ENCODE measurements at places on chromosomes 1 and 21.
A peak's percentile ranks its signal among the peaks of the same experiment; 100 is the strongest.

- DNase-seq, result no peak
Observed at GRCh38 chr1:177862916-177863315, 106.9 kb downstream of the SEC16B start.

GRCh38 chr21:27380303-27380702, 413.4 kb upstream of the ADAMTS5 start:
- no peak for DNase-seq

- no peak for DNase-seq
Observed at GRCh38 chr21:33088384-33088783, 18.4 kb downstream of the OLIG1 start.

- DNase-seq, result no peak
Observed at GRCh38 chr1:212109728-212110127, 74.2 kb downstream of the DTL start.

DNA sequence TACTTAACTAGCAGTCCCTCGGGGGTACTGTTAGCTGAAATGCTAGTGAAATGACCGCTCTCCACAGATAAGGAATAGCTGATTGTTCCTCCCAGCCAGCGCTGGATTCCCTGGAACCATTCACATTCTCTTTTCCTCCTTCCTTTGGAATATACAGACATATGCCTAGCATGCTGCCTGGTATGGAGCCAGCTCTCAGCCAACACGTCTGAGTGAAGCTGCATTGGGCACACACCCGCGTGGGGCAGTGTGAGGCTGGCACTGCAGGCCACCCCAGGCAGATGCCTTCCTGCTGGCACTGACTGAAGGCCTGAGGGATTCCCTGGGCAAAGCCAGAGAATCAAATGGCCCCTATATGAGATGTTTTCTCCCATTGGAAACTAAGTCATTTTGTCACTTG, 66.7 kb downstream of the TLR5 start:
- no peak for DNase-seq

DNA sequence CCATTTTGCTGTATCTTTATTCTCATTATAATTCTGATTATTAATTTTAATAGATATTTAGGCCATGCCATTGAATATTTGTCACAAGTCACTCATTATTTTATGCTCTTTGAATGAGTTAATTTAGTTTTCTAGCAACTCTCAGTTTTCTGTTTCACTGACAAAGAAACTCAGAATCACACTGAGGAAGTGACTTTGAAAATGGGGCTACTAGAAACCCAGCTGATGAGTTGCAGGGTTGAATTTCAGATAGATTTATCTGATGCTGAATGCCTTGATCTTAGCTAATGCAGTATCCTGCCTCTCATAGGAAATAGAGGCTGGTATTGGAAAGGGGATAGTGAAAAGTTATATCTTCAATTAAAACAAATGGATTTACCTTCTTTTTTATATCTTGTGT, 67.4 kb upstream of the PLA2G4A start:
- DNase-seq, result no peak

- no peak for DNase-seq
Observed at GRCh38 chr1:9190234-9190633, 44.3 kb upstream of the H6PD start.

DNA sequence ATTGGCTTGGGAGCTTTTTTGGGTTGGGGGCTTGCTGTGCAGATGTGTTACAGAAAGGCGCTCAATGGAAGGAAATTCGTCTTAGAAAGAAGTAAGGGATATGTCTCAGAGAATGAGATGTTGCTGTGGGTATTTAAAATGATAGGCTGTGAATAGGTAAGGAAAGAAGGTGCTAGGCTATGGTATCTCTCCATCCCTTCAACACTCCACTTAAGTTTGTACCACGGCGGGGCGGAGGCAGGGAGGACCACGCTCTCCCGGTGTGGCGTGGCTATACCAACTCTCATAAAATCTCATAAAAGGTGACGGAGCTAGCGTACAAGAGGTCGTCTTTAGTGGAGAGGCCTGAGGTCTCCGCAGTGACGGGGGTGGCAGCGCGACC, 305 bp upstream of the RPS6KC1 start:
- no peak for DNase-seq

GRCh38 chr1:171351961-171352360, 38.0 kb downstream of the FMO4 start:
- DNase-seq, result no peak

- no peak for DNase-seq
Observed at GRCh38 chr1:222561656-222562055, 13.8 kb upstream of the HHIPL2 start.

GRCh38 chr1:192445839-192446489, 129.2 kb downstream of the RGS21 start:
- peak; percentile 47 for DNase-seq

GRCh38 chr1:206575165-206575893, 36.9 kb downstream of the EIF2D start:
- no peak for DNase-seq

- DNase-seq, result no peak
Observed at GRCh38 chr1:180982422-180982821, 40.2 kb downstream of the STX6 start.

GRCh38 chr1:62362061-62362917, 43.1 kb upstream of the KANK4 start:
- no peak for DNase-seq

- DNase-seq, result no peak
Observed at GRCh38 chr1:213623064-213623581, 364.6 kb upstream of the PROX1 start.

GRCh38 chr1:236163463-236164153, 21.3 kb downstream of the GPR137B start:
- no peak for DNase-seq

- no peak for DNase-seq
Observed at GRCh38 chr1:238119060-238119459, 228.3 kb upstream of the ZP4 start.

- DNase-seq, result no peak
Observed at GRCh38 chr1:15001317-15001915, 152.1 kb upstream of the TMEM51 start.

- DNase-seq, result no peak
Observed at GRCh38 chr1:11704194-11704529, 12.7 kb downstream of the DRAXIN start.

DNA sequence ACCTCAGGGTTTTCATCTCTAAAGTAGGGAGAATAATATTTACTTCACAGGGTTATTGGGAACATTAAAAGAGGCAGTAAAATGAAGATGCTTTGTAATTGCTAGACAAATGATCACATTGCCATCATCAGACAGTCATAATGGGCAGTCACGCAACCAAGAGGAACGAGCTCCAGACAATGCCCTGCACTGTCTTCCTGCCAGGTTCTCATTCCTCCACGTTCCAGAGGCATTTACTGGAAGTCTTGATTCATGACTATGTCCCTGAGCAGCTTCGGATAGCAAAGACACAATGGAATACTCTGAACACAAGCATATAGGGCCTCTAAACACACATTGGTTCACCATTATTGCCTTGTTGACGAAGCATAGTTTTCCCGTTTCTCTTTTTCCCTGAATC, 389.7 kb downstream of the NTNG1 start:
- DNase-seq, result no peak

GRCh38 chr1:55060133-55060999, 21.0 kb downstream of the PCSK9 start:
- DNase-seq, result no peak

GRCh38 chr1:193629875-193630274, 443.5 kb upstream of the B3GALT2 start:
- no peak for DNase-seq

DNA sequence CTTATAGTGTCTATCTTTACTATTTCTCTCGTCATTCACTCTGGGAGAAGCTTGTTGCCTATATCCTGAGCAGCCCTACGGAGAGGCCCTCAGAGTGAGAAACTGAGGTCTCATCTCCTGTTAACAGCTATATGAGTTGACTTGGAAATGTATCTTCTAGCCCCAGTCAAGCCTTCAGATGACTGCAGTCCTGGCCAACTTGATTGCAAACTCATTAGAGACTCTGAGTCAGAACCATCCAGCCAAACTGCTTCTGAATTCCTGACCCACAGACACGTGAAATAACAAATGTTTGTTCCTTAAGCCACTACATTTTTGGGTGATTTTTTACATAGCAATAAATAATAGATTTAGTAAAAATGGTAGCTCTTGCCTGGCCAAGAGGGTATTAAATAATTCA, 3.9 kb upstream of the ZBED6 start:
- no peak for DNase-seq

GRCh38 chr1:204852854-204853253, 17.8 kb upstream of the NFASC start:
- DNase-seq, result no peak

DNA sequence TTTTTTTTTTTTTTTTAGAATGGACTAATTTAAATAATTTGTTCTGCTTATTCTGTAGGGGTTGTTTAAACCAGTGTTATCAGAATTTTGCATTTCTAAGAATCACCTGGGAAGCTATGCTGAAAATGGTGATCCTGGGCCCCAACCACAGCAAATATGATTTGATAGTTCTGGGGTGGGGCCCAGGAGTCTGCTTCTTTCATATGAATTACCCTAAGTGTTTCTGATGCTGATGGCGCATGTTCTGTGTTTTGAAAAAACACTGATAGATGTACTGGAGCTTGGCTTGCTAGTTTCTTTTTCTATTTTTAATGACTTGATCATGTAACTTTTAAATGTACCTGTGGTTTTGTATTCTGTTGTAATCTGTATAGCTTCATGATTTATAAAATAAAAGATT, 89.3 kb downstream of the CDC14A start:
- no peak for DNase-seq

DNA sequence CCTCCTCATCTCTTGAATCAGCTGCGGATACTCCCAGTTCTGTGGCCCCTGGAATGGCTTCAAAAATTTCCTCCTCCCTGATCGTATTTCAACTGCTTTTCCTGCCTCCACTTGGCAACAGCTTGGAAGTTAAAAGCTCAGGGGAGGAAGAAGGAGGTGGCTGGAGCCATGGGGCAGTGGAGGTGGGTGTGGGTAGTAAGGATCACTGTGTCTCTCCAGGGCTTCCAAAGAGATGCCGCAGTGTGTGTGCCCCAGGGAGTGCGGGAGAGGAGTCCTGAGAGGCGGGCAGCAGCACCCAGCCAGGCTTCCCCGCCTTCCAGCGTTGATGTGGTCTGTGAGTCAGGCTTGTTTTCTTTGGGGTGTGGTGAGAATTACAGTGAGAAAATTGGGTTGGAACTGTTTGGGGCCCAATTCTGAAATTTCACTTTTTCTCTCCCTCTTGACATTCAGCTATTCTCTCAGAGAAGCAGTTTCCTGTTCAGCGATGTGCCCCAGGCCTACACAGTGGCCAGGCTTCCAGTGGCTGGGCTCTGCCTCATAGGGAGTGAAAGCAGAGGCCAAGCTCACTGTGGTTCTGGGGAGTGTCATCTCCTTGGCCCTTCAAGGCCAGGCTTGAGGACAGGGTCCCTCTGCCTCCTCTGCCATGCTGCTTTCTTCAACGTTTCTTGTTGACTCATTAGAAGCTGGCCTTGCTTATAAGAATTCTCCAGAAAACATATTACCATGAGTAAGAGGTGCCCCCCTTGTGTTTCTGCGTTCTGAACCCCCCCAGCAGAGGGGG, 69.0 kb downstream of the PGM1 start:
- DNase-seq, result no peak

GRCh38 chr1:147736883-147737282, 23.5 kb downstream of the GJA5 start:
- DNase-seq, result no peak

DNA sequence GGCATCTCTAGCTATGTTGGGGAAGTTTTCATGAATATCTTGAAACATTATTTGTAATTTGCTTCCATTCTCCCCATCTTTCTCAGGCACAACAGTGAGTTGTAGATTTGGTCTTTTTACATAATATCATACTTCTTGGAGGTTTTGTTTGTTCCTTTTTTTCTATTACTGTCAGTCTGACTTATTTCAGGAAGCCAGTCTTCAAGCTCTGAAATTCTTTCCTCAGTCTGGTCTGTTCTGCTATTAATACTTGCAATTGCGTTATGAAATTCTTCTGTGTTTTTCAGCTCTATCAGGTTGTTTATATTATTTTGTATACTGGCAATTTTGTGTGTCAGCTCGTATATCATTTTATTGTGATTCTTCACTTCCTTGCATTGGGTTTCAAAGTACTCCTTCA, 424.6 kb upstream of the PTBP2 start:
- DNase-seq, result no peak

DNA sequence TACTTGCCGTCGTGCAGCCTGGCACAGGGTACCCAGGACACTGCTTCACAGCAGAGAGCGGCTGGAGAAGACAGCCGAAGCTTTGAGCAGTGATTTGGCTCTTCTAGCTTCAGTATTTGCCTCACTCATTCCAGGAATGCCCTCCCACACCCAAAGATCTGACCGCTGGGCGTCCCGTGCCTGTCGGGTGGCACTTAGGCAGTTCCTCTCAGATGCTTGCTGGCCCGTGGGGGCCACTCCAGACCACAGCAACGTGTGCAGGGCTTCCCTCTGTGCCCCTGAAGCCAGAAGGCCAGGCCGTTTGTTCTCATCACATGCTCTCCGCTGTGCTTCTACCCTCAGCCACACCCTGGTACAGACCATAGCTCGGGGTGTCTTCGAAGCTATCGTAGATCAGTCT, 17.0 kb downstream of the RRP1B start:
- DNase-seq, result no peak

GRCh38 chr1:156894711-156895454, 1.4 kb downstream of the PEAR1 start:
- DNase-seq, result no peak

DNA sequence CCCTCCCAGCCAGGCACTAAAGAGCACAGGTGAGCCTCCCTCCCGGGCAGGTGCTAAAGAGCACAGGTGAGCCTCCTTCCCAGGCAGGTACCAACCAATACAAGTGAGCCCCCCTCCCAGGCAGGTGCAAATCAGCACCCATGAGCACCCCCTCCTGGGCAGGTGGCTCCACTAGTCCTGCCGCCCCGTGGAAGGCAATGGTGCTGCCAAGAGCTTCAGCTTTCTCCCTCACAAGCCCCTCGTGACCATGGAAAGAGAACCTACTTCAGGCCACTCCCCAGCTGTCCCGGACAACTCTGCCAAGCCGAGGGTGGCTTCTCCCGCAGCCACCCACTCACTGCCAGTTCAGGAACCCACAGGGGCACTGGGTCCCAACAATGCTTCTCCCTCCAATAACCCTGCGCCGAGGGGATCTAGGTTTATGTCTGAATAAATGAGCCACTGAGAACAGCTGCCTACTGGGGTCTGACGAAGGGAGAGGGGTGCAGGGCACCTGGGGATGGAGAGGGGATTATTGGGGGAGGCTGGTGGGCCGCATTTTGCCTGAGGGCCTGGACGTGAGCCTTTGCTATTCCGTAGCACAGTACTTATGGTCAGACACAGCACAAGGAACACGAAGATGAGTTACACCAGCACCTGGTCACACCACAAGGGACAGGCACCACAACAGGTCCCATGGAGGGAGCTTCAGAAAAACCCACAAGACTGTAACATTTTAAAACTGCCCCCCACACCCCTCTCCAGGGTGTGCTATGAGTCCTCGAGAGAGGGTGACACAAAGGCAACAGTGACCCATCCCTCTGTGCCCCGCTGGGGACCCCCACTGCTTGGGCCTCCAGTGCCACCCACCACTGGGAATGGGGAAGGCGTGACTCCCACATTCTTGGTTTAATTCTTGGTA, 46.3 kb downstream of the PRDM15 start:
- DNase-seq, result no peak

GRCh38 chr1:223077247-223077833, 65.7 kb downstream of the TLR5 start:
- DNase-seq, result no peak
